Stimulated activated CD4-positive, alpha-beta T cell treated with anti-CD3 and anti-CD28 coated beads, TNF-alpha, amount 100 ng/mL, for 48 hours (primary cell): ENCODE measurements at places on chromosomes 1 and 21.

DNA sequence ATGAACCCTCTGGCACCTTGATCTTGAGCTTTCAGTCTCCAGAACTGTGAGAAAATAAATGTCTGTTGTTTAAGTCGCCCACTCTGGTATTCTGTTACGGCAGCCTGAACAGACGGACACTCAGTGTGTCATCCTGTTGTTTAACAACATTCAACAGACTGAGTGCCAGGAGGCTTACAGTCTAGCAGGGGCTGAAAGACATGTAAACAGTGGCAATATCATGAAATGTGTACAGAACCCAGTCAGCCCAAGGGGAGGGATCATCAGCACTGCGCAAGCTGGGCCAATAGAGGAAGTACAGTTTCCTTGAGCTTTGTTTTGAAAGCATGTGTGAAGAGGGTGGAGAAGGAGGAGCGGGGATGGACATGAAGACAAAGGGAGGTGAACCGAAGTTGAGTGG lies 13.6 kb downstream of the DIP2A start:
- no peak for DNase-seq

- no peak for DNase-seq
Observed at GRCh38 chr1:33519240-33519884, 46.9 kb downstream of the ZSCAN20 start.

DNA sequence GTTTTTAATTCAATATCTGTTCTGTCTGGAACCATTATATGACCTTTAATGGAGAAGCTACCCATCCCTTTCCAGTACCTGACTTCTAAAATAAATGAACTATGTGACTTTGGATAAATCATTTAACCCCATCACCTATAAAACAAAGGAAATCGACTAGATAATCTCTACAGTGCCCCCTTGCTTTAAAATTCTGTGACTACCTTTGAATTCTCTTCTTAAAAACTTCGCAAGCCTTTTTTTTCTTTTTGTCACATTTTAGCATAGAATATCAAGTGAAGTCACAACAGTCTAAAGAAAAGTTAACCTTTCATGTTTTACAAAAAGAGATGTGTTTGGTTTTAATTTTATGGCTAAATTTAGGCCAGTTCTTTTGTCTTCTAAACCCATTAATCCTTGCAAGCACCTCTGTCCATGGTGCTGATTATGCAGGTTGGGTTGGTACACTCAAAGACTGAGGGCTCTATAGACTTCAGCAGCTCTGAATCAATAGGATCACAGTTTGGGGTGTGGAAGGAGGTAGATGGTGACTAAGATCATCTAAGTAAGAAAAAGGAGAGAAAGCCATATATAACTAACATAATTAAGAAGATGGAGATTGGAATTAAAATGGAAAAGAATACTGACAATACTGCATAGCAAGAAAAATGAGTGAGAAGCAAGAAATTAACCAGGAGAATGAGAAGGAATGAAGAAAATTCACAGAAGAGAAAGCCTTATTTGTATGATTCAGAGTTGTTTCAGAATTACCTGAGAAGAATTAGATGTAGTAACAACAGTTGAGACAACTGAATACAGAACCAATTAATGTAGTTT lies 59.2 kb downstream of the TBX15 start:
- no peak for DNase-seq

DNA sequence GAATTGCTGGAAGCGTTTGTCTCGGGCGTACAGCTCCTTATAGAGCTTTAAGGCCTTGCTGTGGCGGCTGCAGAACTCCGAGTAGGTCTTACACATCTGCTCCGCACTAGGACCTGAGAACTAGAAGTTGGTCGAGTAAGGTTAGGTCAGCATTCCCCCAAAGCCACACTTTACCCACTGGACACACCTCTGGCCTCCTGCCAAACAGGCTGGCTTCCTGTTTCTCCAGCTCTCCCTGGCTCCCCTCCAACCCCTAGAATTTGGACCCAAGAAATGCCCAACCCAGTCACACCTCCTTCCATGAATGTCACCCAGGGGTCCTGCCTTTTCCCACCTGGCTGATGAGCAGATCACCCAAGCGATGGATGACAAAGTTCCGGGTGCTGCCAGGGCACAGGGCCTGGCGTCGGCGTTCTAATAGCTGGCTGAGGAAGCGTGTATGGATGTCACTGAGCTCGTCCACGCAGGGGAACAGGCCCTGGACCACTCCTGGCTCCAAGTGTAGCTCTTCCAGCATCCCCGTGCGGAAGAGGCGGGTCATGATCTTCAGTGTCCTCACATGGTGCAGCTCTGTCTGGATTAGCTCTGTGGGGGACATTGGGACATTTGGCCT lies 15.6 kb downstream of the ARHGEF2 start:
- DNase-seq = no peak

GRCh38 chr1:31696242-31696641 lies 7.6 kb downstream of the COL16A1 start:
- no peak for DNase-seq

DNA sequence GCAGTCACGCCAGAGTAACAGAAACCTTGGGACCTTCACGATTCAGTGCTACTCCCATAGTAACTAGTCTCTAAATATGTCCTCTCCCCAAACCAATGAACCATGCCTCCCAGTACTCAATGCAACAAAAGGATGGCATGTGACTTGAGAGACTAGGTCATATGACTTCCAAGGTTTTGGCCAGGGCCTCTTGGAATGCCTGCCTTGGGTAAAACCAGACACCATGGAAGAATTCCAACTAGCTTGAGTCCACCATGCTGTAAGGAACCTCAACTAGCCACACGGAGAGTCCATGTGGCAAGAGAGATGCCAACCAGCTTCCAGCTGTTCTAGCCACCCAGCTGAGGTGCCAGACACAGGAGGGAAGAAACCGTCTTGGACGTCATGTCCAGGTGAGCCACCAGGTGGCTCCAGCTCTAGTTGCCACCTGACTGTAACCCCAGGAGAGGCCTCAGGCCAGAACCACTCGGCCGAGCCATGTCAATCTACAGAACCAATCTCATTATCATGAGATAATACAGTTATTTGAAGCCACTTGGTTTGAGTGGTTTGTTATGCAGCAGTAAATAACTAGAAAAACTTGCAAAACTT lies 115.0 kb downstream of the SYF2 start:
- no peak for DNase-seq

- DNase-seq = no peak
Observed at GRCh38 chr1:226813671-226814591, 56.5 kb upstream of the PSEN2 start.

- no peak for DNase-seq
Observed at GRCh38 chr1:81509594-81509993, 291.1 kb upstream of the ADGRL2 start.

DNA sequence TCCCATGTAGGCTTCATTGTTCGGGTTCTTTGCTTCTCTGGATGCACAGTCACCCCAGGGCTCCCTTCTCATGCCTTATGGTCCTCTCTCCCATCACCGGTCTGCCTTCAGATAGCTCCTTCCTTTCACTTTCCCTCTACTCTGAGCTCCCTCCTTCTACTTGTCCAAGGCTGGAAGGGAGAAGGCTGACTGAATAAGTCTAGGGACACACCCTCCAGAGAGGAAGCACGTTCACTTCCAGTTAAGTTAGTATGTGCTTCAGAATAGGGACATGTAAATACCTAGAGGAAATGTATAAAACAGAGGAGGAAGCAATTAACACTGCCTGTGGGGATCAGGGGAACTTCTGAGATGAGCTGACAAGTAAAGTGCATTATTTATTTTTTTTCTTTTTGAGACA lies 23.5 kb downstream of the CXADR start:
- no peak for DNase-seq

DNA sequence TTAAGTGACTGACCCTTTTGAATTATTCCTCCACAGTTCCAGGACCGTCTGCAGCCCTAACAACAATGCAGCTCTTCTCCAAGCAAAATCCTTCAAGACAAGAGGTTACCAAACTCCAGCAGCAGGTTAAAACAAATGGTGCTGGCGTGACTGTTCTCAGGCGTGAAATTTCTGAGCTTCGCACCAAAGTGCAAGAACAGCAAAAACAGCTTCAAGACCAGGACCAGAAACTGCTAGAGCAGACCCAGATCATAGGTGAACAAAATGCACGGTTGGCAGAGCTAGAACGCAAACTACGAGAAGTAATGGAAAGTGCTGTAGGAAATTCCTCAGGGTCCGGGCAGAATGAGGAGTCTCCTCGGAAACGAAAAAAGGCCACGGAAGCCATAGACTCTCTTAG lies 25.7 kb upstream of the DEGS1 start:
- DNase-seq = no peak

- no peak for DNase-seq
Observed at GRCh38 chr1:116335850-116336624, 37.0 kb upstream of the ATP1A1 start.

DNA sequence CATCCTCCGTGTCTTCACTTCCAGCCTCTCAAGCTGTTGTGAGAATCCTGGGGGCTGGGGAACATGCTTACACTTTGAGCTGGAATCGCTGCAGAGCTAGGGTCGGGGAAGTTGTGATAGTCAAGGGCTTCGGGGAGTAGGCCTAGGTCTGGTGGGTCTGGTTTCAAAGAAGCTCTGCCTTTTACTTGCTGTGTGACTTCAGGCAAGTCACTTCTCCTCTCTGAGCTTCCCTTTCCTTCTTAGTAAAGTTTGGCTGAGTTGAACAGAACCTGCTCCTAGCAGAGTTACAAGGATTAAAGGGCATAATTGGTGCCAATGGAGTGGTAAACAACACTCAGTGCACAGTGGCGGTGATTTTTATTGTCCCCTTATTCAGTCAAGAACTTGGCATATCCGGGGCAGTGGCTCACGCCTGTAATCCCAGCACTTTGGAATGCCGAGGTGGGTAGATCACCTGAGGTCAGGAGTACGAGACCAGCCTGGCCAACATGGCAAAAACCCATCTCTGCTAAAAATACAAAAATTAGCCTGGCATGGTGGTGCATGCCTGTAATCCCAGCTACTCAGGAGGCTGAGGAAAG lies 25.7 kb downstream of the ARHGEF19 start:
- DNase-seq = no peak

GRCh38 chr1:70490153-70490552 lies 79.1 kb downstream of the CTH start:
- DNase-seq = no peak

GRCh38 chr1:236160540-236161127 lies 18.3 kb downstream of the GPR137B start:
- DNase-seq = no peak

DNA sequence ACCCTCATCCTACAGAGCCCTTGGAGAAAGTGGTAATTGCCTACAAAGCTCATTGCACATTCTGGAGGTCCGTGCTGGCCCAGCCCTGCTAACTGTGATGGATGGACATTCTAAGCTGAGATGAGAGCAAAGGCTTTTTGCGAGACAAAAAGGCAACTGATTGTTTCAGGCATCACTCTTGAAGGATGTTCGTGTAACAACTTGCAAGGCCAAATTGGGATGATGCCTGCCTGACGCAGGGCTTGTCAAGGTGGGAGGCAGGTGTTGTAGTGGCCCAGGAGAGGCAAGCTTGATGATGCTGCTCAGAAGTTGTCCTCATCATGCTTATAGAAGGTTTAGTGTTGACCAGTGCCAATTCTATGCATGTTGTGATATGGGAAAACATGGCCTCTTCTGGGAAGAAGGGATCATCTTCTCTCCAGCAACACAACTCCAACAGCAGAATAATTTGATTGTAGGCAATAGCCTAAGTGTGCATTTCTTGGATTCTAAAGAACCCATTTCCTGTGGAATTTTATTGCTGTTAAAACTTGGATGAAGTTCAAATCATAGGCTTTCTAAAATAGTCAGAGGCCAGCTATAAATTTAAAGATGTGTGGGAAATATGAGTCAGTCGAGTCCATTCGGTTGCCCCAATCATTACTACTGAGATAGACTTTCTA lies 102.5 kb upstream of the COA6 start:
- DNase-seq = no peak

DNA sequence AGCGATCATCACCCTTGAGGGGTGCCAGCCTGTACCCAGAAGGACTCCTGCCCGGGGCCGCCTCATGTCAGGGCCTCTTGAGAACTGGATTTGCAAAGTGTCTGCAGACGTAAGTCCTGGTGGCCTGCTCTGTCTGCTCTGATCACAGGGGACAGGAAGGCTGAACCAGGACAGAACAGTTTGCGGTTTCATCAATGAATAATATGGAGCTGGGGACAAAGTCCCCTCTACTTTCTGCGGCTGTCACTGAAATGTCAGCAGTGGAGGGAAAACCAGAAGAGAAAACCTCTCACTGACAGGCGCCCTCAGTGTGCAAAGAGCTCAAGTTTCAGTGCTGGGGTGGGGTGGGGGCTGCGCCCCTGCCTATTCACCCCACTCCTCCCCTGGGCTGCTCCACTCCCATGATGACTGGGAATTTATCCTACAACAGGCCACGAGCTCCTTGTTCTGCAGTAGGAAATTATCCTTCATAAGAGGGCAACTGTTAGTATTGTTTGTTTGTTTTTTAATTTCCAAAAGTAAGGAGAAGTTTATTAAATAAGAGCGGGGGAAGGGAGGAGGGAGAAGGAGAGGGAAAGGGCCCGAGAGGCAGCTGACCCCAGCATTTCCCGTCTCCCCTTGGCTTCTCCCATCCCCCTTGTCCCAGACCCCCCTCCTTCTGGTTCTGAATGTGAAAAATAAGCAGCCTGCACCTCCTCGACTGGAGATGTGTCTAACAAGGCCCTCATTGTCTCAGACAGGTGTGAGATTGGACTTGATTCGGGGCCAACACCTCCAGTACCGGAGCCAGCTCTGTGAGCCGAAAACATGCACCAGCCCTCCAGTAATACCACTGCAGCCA lies 149.2 kb downstream of the CLIC6 start:
- no peak for DNase-seq

- no peak for DNase-seq
Observed at GRCh38 chr21:32306021-32306780, 7.5 kb downstream of the MRAP start.

GRCh38 chr1:242870966-242871365 lies 346.5 kb upstream of the PLD5 start:
- DNase-seq = no peak

GRCh38 chr1:89890085-89890752 lies 69.4 kb downstream of the LRRC8D start:
- no peak for DNase-seq

DNA sequence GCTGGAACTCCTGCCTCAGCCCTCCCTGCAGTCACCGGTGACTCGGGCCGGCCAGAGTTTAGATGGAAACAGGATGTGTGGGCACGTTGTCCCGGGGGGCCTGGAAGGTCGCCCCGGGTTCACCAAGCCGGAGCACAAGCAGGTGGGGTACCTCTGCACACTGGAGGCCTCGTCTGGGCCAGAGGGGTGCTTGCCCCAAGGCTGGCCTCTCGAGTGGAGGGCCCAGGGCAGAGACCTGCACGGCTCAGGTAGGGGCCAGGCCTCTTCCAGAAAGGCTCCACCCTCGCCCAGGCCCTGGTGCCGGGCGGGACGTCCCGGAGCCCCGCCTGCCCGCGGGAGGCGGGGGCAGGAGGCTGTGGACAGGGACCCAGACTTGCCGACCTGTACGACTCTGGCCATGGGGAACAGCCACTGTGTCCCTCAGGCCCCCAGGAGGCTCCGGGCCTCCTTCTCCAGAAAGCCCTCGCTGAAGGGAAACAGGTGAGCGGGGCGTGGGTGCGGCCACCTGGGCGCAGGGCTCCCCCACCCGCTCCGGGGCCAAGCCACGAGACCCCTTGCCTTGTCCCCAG lies at the start of gene PLEKHN1:
Gene PLEKHN1, plus strand, starts transcription at position 348 of the 569 bp plus-strand sequence. Its CDS starts 50 bp downstream, at position 398.
- no peak for DNase-seq

GRCh38 chr1:217494767-217495166 lies 136.1 kb downstream of the GPATCH2 start:
- DNase-seq = no peak

- DNase-seq = no peak
Observed at GRCh38 chr1:175479521-175480342, 263.7 kb downstream of the TNR start.
